Vagina (tissue), 2 donors: ENCODE measurements at places on chromosomes 1 and 21. TPM values are rescaled to one million over a fixed set of nuclear protein-coding genes. Genes with fewer than 3 reads are reported as not detected.
A peak's percentile ranks its signal among the peaks of the same experiment; 100 is the strongest.

The KDM5B gene
- total RNA-seq, result 99.4 TPM

The MTR gene
- total RNA-seq, result 19.9 TPM

The SRSF4 gene
- 67.8 TPM for total RNA-seq

The LCA5L gene
- total RNA-seq, result not detected

The LINGO4 gene
- 0.98 TPM for total RNA-seq

The CYP4A22 gene
- total RNA-seq, result not detected

The OR1C1 gene
- total RNA-seq, result not detected

The LCE1B gene
- total RNA-seq, result not detected

The CRYBG2 gene
- total RNA-seq, result 67.0 TPM

The SYPL2 gene
- total RNA-seq, result 1.5 TPM

GRCh38 chr1:159228554-159228953 is 23.9 kb downstream of the ACKR1 start:
- no peaks in the 10 kb centered on the region for H3K4me1 ChIP-seq
- no peak for DNase-seq
- H3K27me3 ChIP-seq, result no peaks in the 10 kb centered on the region
- H3K27ac ChIP-seq, result no peak overlapping the region

- H3K4me3 ChIP-seq, result no peak overlapping the region
- no peaks in the 10 kb centered on the region for H3K36me3 ChIP-seq
- H3K4me1 ChIP-seq, result no peaks in the 10 kb centered on the region
- H3K27ac ChIP-seq, result no peak overlapping the region
Measured at GRCh38 chr1:246182149-246182851, 324.8 kb downstream of the SMYD3 start.

DNA sequence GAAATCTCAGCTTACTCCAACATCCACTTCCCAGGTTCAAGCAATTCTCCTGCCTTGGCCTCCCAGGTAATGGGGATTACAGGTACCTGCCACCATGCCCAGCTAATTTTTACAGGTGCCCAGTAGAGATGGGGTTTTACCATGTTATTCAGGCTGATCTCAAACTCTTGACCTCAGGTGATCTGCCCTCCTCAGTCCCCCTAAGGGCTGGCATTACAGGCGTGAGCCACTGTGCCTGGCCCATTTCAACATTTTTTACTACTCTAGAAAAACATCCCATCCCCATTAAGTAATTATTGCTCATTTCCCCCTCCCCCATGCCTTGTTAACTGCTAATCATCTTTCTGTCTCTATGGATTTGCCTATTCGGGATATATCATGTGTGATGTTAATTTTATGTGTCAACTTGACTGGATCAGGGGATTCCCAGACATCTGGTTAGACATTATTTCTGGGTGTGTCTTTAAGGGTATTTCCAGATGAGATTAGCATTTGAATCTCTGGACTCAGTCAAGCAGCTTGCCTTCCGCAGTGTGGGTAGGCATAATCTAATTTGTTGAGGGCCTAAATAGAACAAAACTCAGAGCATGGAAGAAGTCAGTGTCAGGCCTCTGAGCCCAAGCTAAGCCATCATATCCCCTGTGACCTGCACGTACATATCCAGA is 33.0 kb upstream of the ZBTB8B start:
- no peak overlapping the region for H3K4me3 ChIP-seq
- DNase-seq, result no peak
- no peaks in the 10 kb centered on the region for H3K27me3 ChIP-seq
- H3K4me1 ChIP-seq, result peaks cover 2% of the 10 kb centered on the region
- H3K36me3 ChIP-seq, result no peaks in the 10 kb centered on the region
- no peak overlapping the region for H3K27ac ChIP-seq

- H3K4me1 ChIP-seq, result peaks cover 5% of the 10 kb centered on the region
- H3K27me3 ChIP-seq, result no peaks in the 10 kb centered on the region
- DNase-seq, result no peak
- no peak overlapping the region for H3K27ac ChIP-seq
- H3K36me3 ChIP-seq, result no peaks in the 10 kb centered on the region
- no peak overlapping the region for H3K4me3 ChIP-seq
Measured at GRCh38 chr1:87935130-87935529, 606.5 kb downstream of the LMO4 start.

GRCh38 chr21:42309753-42310213 is 5.4 kb downstream of the TFF3 start:
- DNase-seq, result no peak
- H3K27ac ChIP-seq, result no peak overlapping the region
- no peaks in the 10 kb centered on the region for H3K4me1 ChIP-seq
- no peaks in the 10 kb centered on the region for H3K27me3 ChIP-seq
- H3K4me3 ChIP-seq, result no peak overlapping the region

- peak overlapping the region; percentile 97 for H3K4me3 ChIP-seq
- no peaks in the 10 kb centered on the region for H3K27me3 ChIP-seq
- no peak for DNase-seq
- peak overlapping the region; percentile 70 for H3K27ac ChIP-seq
- H3K4me1 ChIP-seq, result peaks cover 47% of the 10 kb centered on the region
- no peaks in the 10 kb centered on the region for H3K36me3 ChIP-seq
Measured at GRCh38 chr1:210234329-210234757, 1.7 kb downstream of the SERTAD4 start.

DNA sequence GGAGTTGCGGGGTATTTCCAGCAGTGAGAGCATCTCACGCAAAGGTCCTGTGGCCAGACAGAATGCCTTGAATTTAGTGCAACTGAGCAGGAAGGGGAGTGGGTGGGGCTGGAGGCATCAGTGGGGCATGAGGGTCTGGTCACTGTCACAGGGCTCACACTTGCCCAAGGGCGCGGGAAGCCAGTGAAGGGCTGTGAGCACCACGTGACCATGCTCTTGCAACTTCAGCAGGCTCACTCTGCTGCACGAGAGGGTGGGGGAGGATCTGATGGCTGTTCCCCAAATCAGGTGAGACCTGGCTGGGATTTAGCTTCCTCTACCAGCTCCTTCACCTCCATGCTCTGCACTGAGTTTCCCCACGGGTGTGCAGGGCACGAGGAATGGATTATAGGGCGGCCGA is 64.2 kb downstream of the PGBD5 start:
- no peaks in the 10 kb centered on the region for H3K27me3 ChIP-seq
- H3K4me1 ChIP-seq, result peaks cover 18% of the 10 kb centered on the region
- no peak overlapping the region for H3K4me3 ChIP-seq
- no peaks in the 10 kb centered on the region for H3K36me3 ChIP-seq
- no peak for DNase-seq
- H3K27ac ChIP-seq, result no peak overlapping the region

- no peak overlapping the region for H3K27ac ChIP-seq
- H3K36me3 ChIP-seq, result no peaks in the 10 kb centered on the region
- H3K4me1 ChIP-seq, result no peaks in the 10 kb centered on the region
- no peaks in the 10 kb centered on the region for H3K27me3 ChIP-seq
- H3K4me3 ChIP-seq, result no peak overlapping the region
- no peak for DNase-seq
Measured at GRCh38 chr1:231743966-231744365, 117.4 kb downstream of the DISC1 start.

- H3K27me3 ChIP-seq, result no peaks in the 10 kb centered on the region
- H3K27ac ChIP-seq, result no peak overlapping the region
- H3K4me1 ChIP-seq, result peaks cover 14% of the 10 kb centered on the region
- H3K36me3 ChIP-seq, result no peaks in the 10 kb centered on the region
- no peak overlapping the region for H3K4me3 ChIP-seq
Measured at GRCh38 chr1:5745800-5746610, 246.2 kb downstream of the NPHP4 start.

DNA sequence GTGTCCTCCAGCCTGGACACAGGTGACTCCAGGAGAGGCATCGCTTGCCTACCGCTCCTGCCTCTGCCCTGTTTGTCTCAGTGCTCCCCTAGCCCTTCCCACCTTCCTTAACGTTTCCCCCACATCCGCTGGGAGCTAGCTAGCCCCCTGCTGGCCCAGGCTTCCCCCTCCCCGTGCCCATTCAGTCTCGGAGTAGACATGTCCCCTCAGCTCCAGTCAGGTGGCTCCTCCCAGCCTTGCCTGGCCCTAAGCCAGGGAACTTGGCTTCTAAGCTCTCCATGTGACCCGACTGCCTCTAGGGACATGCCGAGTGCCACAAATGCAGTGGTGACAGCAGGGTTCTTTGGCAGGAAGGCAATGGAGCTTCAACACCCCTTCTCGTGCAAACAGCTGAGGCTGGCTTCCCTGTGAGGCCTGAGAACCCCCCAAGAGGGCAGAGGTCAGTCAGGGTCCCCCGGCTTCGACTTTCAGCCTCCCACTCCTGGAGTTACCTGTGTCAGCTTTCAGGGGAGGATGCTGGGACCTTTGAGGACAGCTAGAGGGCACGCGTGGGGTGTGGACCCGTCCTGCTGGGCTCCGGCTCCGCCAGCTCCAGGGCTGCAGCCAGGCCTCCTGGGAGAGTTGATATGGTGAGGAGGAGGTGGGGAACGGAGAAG is 16.2 kb downstream of the DRAXIN start:
- no peaks in the 10 kb centered on the region for H3K4me1 ChIP-seq
- DNase-seq, result no peak
- no peak overlapping the region for H3K4me3 ChIP-seq
- no peaks in the 10 kb centered on the region for H3K36me3 ChIP-seq

DNA sequence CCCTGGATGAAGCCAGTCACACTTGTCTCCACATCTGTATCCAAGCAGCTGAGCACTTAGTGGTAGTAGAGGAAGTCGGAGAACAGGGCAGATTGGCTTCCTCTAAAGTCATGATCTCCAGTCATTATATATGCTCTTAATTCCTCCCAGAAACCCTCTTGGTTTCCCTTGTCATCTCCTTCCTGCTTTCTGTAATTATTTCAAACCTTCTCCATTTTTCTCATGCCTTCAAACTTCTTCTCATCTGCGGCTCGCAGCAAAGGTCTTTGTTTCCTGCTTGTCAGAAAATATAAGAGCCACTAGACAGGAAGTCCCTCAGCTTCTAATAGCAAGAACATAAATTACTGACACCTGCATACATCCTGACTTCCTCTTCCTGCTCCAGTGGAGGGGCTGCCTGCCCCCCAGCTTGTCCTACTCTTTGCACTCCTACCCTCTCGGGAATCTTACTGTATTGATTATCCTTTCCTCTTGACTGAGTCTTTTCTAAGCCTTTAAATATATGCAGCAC is 124.6 kb upstream of the NGF start:
- no peak overlapping the region for H3K4me3 ChIP-seq
- no peaks in the 10 kb centered on the region for H3K27me3 ChIP-seq
- no peaks in the 10 kb centered on the region for H3K36me3 ChIP-seq
- H3K4me1 ChIP-seq, result no peaks in the 10 kb centered on the region
- H3K27ac ChIP-seq, result no peak overlapping the region

- H3K4me3 ChIP-seq, result no peak overlapping the region
- H3K27me3 ChIP-seq, result no peaks in the 10 kb centered on the region
- H3K27ac ChIP-seq, result no peak overlapping the region
Measured at GRCh38 chr1:241376701-241377100, 19.7 kb upstream of the RGS7 start.

GRCh38 chr1:236952246-236953003 is 51.8 kb downstream of the MT1HL1 start:
- H3K27ac ChIP-seq, result no peak overlapping the region
- H3K27me3 ChIP-seq, result no peaks in the 10 kb centered on the region
- no peak for DNase-seq
- H3K36me3 ChIP-seq, result no peaks in the 10 kb centered on the region
- no peak overlapping the region for H3K4me3 ChIP-seq
- H3K4me1 ChIP-seq, result no peaks in the 10 kb centered on the region

- H3K36me3 ChIP-seq, result no peaks in the 10 kb centered on the region
- no peak for DNase-seq
- H3K4me3 ChIP-seq, result no peak overlapping the region
- no peaks in the 10 kb centered on the region for H3K4me1 ChIP-seq
- H3K27ac ChIP-seq, result no peak overlapping the region
- no peaks in the 10 kb centered on the region for H3K27me3 ChIP-seq
Measured at GRCh38 chr1:71492298-71493041, 411.6 kb upstream of the ZRANB2 start.

DNA sequence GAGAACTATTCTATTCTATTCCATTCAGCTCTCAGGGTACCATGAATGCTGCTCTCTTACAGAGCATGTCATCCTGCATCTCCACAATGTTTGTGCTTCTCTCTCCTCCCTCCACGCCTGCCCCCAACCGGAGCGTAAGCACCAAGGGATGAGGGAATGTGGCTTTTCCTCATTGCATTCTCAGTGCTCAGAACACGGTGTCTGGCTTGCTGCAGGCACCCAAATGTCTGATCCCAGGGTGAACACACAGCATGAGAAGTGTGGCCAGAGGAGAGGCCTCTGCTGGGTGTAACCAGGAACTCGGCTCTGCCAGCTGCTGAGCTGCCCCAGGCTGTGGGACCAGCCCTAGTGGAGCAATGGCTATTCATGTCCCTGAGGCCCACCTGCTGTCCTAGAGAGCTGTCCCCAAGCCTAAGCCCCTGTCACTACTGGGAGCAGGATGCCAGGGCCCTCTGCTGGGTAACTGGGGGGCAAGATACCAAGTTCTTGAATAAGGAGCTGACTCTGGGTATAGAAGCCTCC is 38.3 kb downstream of the OLFML2B start:
- H3K27ac ChIP-seq, result no peak overlapping the region
- no peak overlapping the region for H3K4me3 ChIP-seq
- peaks cover 29% of the 10 kb centered on the region for H3K4me1 ChIP-seq
- H3K27me3 ChIP-seq, result no peaks in the 10 kb centered on the region
- no peak for DNase-seq
- no peaks in the 10 kb centered on the region for H3K36me3 ChIP-seq

GRCh38 chr1:36258960-36259344 is 34.7 kb downstream of the THRAP3 start:
- DNase-seq, result no peak
- H3K4me1 ChIP-seq, result peaks cover 46% of the 10 kb centered on the region
- no peak overlapping the region for H3K27ac ChIP-seq
- peaks cover 30% of the 10 kb centered on the region for H3K36me3 ChIP-seq
- H3K27me3 ChIP-seq, result no peaks in the 10 kb centered on the region

DNA sequence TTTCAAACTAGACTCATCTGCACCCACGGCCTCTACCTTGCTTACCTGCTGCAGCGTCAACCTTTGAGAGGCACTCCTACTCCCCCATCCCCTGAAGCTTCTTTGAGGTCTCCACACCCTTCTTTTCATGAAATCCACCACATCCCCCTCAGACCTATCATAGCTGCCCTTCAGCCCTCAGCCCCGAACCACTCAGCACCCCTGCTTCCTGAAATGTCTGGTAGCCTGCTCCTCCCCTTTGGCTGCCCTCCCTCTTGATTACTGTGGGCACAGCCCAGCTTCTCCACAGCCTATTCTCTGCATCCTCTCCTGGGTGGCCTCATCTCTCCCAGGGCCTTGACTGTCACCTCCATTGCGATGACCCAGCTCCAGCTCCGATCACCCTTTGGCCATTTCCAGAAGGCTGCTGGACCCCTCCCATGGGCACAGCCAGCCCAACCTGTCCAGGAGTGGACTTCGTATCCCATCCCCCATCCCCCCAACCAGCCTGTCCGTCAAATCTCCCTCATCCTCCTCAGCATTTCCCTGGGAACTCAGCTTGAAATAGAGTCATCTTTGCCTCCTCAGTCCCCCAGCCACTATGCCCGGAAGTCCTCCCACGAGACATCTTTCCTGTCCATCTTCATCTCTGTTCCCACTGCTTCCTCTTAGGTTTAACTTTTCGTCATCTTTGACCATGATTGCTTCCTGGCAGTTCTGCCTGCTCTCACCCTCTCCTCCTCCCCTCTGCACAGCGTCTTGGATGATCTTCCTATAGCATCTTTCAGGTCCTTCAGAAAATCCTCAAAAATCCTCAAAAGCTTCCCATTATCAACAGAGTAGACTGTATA is 6.1 kb upstream of the ADORA1 start:
- no peaks in the 10 kb centered on the region for H3K36me3 ChIP-seq
- no peak overlapping the region for H3K27ac ChIP-seq
- H3K4me1 ChIP-seq, result peaks cover 5% of the 10 kb centered on the region
- no peak overlapping the region for H3K4me3 ChIP-seq
